ENCODE measurements at places on chromosomes 11 and 22.

DNA sequence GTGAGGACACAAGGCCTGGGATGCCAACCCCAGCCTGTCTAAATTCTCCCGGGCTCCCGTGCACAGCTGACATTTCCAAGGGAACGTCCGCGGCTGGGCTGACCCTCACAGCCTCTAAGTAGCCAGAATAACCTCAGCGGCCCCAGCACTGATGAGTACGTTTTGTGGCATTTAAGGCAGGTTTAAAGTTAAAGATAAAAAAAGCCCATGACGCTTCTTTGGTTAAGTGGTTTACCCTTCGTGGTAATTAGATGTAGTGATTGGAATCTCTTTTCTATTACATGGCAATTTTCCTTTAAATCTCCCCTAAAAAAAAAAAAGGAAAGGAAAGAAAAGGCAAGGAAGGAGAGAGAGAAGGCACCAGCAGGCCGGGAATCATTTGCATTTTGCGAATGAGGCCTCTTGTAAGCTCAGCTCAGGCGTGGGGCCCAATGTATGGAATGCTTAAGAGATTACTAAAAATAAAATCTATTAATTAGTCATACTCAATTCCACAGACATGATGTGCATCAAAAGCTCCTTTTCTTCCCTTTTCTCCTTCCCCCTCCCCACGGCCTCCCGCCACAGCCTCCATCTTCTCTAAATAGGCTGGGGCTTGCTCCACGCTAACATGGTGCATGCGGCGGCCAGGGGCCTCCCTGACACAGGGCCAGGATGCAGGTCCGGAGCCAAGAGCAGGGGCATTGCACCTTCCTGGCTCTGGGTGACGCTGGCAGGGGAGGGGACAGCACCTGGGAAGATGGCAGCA lies 44.1 kb downstream of the MACROD1 start:
- DNase-seq: no peak

- DNase-seq: no peak
These were observed 14.4 kb downstream of the CDKN1C start for GRCh38 chr11:2870969-2871680.

GRCh38 chr11:94186342-94187203 lies 57.9 kb downstream of the PANX1 start:
- DNase-seq: no peak

DNA sequence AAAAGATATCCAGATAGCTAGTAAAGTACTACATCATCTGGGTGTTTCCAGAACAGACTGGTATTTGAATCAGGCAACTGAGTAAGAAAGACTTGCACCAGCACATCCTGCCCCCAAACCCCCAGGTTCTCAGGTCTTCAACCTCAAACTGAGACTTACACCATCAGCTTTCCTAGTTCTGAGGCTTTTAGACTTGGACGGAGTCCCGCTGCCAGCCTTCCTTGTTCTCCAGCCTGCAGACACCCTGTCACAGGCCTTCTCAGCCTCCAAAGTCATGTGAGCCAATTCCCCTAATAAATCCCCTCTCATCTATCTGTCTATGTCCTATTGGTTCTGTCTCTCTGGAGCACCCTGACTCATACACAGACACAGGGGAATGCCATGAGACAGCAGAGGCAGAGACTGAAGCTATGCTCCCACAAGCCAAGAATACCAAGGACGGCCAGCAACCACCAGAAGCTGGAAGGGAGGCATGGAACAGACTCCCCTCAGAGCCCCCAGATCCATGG lies 10.9 kb downstream of the SMCO4 start:
- DNase-seq: no peak

DNA sequence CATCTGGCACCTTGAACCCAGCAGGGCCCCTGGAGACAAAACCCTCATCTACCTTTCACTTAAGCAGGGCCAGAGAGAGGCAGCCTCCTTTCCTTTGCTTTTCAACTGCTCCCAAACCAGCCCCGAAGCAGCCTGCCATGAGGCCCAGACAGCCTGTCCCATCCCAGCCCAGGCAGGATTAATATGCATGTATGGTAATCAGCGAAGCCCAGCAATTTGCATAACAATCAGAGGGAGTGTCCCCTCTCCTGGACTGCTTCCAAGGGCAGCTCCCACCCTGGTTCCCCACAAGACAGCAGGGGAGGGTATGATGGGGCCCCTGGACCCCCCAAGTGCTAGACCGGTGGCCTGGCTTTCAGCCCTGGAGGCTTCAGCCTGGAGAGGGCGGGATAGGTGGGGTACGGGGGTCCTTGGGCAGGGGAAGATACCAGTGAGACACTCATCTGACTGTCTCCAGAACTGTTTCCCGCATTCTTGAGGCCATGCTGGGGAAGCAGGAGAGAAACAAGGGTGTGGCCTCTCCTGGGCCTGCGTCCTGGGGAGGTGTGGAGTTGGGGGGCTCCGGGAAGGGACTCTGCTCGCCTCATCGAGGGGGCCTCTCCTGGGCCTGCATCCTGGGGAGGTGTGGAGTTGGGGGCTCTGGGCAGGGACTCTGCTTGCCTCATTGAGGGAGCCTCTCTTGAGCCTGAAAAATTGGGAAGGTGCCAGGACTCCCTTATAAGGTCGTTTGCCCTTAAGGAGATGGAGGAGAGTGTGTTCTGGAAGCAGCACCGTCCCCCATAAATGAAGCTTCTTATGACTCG lies 93.2 kb upstream of the PRR5 start:
- no peak for DNase-seq

- DNase-seq: no peak
These were observed 53.8 kb upstream of the BIRC3 start for GRCh38 chr11:102263379-102264003.

DNA sequence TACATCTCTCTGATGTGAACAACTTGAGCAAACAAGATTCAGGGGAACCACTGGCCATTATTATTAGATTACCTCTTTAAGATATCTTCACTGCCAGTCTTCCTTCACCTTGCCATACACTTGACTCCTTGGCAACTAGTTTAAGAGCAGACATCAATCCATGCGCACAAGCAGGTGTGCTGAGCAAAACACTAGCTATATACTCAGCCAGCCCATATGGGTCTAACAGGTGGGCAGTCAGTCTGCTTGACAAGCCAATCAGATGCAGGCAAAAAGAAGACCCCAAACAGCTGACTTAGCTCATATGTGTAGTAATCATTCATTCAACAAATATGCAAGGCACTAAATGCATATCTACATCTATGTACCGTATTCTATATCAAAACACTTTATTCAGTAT lies 101.2 kb downstream of the SIK3 start:
- DNase-seq: no peak

GRCh38 chr11:94169516-94169915 lies 40.9 kb downstream of the PANX1 start:
- DNase-seq: no peak

- no peak for DNase-seq
These were observed 47.1 kb upstream of the SOX6 start for GRCh38 chr11:16403448-16403803.

DNA sequence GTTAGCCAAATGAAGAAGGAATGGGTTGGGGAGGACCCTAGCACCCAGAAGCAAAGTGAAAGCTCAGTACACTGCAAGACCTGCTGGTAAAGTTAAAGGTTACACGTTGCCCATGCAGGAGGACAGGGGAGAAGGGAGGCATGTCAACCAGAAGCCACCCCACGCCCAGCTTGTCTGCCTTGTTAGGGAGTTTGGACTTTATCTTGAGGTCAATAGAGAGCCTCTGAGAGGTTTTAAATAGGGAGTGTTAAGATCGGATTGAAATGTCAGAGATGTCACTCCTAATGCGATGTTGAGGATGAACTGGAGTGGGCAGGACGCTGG lies 18.7 kb upstream of the PEX26 start:
- no peak for DNase-seq

DNA sequence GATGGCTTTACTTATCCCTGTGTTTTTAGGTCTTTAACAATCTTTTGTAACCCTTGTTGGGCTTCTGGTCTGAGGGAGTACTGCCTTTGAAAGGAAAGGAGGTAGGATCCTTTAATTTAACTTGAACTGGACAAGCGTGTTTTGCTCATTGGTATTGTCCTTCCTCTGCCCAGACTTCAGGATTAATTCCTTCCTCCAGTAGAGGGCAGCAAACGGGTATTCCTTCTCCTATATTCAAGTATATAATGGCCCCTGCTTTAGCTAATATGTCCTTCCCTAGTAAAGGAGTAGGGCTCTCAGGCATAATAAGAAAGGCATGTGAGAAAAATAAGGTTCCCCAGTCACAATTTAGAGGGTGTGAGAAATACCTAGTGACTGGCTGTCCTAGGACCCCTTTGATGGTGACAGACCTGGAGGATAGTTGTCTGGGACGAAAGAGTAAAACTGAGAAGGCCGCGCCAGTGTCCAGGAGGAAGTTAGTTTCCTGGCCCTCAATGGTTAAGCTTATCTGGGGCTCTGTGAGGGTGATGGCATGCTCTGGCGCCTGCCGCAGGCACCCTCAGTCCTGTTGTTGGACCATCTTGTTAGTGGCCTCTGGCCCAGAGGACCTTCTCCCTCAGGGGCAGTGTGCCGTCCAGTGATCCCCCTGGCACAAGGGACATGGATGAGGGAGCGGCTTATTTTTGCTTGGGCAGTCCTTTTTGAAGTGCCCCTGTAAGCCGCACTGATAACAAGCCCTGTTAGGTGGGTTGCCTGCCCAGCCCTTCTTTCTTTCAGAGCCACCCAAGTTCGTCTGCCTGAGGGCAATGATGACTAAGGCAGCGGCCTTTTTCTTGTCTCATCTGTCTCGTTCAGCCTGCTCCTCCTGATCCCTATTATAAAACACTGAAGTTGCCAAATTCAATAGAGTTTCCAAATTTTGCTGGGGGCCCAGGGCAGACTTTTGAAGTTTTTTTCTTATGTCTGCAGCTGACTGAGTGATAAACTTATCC lies 51.8 kb downstream of the C11orf71 start:
- DNase-seq: no peak

DNA sequence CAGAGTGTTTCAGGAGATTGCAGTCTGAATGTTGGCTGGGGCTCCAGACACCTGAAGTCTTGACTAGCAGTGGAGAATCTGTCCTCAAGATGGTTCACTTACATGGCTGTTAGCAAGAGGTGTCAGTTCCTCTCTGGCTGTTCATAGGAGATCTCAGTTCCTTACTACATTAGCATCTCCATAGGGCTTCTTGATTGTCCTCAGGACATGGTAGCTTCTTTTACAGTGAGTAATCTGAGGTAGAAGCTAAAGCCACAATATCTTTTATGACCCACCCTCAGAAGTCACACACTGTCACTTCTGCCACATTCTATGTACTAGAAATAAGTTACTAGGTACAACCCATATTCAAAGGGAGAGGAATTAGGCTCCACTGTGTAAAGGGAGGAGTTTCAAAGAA lies 10.5 kb upstream of the PATL1 start:
- DNase-seq: no peak

- DNase-seq: no peak
These were observed 23.3 kb upstream of the PPP6R3 start for GRCh38 chr11:68436985-68437926.

- DNase-seq: no peak
These were observed 1.9 kb downstream of the SMTNL1 start for GRCh38 chr11:57539342-57539741.

DNA sequence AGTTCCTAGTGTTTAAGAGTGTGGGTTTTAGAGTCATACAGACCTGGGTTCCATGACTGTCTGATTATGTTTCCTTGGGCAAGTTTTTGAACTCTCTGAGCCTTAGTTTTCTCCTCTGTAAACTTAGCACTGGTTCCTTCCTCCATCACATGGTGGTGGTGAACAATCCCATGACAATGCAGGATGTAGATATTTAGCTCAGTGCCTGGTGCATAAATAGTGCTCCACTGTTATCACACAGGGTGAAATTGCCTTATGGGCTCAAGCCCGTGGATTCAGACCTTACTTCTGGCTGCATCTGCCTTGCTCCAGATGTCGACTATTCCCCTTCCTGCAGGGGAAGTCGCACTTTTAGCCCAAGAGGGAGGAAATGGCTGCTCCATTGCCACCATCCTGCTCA lies 62.7 kb downstream of the LDLRAD3 start:
- DNase-seq: no peak

DNA sequence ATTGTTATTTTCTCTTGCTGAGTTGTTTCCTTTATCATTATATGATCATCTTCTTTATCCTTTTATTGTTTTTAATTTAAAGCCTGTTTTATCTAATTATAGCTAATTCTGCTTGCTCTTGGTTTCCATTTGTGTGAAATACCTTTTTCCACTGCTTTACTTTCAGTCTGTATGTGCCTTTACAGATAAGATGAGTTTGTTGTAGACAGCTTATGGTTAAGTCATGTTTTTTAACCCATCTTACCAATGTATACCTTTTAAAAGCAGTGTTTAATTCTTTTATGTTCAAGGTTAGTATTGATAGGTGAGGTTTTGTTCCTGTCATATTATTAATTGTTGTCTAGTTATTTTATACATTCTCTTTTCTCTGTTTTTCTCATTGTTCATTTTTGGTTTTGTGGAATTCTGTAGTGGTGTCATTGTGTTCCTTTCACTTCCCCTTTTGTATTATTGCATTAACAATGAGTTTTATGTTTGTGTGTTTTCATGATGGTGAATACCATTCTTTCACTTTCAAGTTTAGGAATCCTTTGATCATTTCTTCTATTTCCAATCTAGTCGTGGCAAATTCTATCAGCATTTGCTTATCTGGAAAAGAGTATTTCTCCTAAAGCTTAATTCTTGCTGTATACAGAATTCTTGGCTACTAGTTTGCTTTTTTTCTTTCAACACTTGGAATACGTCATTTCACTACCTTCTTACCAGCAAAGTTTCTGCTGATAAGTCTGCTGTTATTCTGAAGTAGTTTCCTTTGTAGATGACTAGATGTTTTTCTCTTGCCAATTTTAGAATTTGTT lies 21.8 kb downstream of the OR5AN1 start:
- no peak for DNase-seq

DNA sequence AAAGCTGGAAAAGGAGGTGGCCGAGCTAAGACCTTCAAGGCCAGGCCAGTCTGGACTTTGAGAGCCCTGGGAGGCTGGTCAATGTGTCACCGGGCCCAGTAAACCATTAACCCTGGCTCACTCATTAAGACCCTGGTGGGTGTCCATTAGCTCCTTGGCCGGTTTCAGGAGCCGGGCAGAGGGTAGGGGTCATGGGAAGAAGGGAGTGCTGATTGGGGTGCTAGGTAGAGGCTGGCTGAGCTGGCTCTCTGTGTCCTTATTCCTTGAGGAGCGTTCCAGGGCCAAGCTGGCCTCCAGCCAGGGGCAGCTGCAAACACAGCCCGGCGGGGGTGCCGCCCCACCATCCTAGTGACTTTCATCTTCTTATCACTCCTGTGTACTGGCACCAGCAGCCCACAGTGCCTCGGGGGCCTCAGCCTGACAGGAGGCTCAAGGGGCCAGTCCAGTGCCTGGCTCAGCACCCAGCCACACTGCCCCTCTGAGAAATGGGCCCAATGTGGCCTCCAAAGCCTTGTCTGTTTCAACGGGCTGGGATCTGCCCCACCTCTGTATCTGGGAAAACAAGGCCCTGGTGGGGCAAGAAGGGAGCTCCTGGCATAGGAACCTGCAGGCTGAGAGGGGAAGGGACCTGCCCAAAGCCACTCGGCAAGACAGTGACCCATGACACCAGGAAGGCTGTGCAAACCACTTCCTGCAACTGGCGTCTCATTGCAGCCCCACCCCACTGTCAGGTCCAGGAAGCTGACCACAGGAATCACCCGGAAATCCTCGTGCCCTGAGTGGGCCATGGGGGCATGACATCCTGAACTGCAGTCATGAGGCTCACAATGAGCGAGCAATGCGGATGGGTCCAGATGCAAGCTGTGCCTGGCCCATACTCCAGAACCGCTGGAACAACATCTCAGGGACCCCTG lies 15.1 kb upstream of the RGL4 start:
- no peak for DNase-seq
